Nephron progenitor cell (in vitro differentiated cells): ENCODE measurements at places on chromosomes 16 and 17.

DNA sequence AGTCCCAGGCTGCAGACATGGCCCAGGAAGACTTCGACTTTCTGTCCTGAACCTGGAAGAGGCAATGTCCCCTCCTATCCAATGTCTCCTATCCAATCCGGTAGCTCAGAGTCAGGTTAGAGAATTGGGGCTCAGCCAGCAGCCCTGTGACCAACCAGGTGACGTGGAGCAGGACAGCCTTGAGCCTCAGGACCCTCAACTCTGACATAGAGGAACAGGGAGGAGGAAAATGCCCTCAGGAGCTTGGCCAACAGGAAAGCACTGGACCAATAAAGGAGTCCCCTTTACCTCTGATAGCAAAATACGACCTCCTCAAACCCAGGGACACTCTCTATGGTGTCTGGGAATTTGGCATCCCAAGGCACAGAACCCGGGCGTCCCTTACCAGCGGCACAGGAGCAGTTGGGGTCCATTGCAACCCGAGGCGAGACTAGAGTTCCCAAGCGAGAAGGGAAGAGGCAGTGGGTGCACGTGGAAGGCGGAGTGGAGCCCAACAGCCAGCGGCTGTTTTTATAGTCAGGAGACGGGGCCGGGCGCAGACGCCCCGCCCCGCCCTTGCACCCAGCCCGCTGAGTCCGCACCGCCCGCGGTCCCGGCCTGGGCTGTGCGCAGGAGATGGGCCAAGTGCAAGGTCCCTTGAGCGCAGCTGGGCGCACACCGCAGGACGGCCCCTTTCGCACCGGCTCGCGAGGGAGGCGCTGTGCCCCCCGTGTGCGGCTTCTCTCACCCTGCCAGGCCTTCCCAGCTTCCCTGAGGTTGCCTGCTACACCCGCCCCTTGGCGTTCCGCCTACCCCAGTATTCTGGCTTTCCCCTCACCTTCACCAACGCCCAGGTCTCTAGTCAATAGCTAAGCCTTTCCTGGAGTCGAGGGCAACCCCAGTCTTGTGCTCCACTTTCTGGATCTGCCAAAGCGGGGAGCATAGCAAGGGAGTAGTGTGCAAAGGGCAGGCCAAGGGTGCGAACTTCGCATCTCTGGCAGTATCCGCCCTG lies at the start of gene MT1G:
TSS of gene MT1G (minus strand) at position 485 of the 991 bp plus-strand sequence. CDS start at position 413, 72 bp downstream.
- DNase-seq, result peak; percentile 40

GRCh38 chr16:85129876-85130704 lies 17.8 kb upstream of the CIBAR2 start:
- no peak for DNase-seq

GRCh38 chr16:2948807-2949704 lies 15.0 kb upstream of the KREMEN2 start:
- DNase-seq, result no peak

DNA sequence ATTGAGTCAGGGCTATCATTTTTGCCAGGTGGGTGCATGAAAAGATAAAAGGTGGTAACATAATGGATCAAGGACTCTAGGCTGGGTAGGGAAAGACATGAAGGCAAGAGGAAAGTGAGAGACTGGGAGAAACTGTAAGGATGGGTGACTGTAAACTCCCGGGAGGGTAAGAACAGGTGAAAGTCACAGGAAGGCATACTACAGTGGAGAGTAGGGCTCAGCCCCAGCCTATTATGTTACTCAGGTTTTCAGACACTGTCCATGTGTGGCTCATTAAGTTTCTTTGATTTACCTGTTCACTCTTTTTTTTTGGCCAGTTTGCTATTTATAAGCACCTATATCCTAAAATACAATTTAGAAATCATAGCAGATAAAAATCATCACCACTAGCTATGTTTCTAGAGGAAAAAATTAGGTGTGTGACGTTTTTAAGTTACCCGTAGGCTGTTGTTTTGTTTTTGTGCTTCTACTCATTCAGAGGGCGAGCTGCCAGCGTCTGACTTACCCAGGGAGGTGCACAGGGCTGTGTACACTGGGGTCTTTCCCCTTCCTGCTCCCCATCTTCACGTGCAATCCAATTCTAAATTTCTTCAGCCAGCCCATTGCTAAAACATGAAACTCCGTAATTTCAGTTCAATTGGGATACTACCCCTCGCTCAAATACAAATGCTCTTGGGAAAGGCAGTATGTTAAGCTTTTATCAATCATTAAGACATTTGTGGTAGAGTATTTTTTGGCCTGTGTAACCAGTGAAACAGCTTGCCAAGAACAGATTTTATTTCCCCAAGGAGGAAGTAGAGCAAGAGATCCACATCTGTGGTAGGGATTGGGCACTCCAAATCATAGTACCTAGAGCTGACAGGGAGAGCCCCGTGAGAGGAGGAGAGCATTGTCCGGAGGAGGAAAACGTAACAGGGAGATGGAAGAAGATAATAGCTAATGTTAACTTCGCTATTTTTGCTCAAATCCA lies 21.7 kb upstream of the VWA3A start:
- no peak for DNase-seq

DNA sequence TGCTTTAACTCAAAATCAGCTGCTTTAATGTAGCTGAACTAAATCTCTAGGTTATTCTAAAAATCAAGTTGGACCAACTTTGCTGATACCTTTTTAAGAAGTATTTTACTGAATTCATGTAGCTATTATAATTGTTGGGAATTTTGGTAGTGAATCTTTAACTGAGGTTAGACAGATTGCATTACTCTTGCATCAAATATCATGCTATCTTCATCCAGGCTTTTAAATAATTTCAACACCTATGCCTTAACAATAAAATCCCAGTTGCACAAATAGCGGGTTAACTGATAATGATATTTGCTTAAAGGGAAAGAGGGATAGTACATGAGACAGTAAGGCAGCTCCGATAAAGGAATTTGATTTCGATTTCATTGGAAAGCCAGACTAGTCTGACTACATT lies 241.3 kb upstream of the TBX2 start:
- DNase-seq, result no peak

- peak; percentile 66 for DNase-seq
These were observed 36.4 kb downstream of the AKAP1 start for GRCh38 chr17:57121308-57122042.
